NCI-H774 (cell line): ENCODE measurements at places on chromosomes 11 and 22.

DNA sequence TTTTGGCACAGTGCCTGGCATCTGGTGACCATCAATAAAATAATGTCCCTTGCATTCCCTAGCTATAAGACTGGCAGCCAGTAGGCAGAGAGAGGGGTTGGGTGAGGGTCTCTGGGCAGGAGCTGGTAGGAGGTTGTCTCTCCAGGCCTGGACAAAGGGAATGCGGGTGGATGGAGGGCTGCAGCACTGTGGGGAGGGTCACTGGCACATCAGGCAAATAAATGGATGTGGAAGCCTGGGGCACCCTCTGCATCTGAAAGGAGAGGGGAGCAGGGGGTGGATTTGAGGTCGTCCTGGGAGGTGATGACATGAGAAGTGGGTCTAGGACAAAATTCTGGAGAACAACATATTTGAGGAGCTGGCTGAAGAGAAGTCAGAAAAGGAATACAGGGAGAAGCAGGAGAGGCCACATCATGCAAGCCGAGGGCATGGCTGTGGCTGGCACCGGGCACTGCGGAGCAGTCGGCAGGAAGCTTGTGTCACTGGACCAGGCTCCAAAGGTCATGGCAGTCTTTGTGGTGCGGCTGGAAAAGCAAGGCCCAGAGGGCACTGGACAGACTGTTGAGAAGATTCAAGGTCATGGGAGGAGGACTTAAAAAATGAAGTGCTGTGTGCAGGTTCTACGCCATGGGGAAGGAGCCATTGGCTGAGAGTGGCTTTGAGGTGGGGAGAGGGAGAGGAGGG is 36.5 kb upstream of the THY1 start:
- DNase-seq = no peak

GRCh38 chr11:13338019-13338426 is 60.4 kb downstream of the BMAL1 start:
- DNase-seq = no peak

- no peak for DNase-seq
These were observed 22.1 kb upstream of the CTR9 start for GRCh38 chr11:10728789-10729472.

DNA sequence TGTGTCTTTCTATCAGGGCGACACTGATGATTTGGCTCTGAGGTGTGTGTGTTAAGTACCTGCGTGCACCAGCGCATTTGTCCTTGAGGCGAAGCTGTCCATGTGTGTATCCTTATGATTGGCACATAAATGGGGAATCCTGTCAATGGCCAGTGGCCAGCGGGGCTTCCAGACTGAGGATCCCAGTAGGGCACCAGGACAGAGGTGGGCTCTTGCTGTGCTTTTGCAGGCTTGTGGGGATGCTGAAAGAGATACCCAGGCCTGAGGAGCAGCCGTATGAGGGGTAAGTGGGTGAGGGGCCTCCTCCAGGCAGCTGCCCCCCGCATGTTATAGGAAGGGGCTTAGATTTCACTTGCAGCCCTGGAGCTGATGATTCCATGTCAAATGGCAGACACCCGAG is 156.8 kb downstream of the ST3GAL4 start:
- no peak for DNase-seq

GRCh38 chr22:29629903-29630516 is 26.6 kb downstream of the NF2 start:
- no peak for DNase-seq

DNA sequence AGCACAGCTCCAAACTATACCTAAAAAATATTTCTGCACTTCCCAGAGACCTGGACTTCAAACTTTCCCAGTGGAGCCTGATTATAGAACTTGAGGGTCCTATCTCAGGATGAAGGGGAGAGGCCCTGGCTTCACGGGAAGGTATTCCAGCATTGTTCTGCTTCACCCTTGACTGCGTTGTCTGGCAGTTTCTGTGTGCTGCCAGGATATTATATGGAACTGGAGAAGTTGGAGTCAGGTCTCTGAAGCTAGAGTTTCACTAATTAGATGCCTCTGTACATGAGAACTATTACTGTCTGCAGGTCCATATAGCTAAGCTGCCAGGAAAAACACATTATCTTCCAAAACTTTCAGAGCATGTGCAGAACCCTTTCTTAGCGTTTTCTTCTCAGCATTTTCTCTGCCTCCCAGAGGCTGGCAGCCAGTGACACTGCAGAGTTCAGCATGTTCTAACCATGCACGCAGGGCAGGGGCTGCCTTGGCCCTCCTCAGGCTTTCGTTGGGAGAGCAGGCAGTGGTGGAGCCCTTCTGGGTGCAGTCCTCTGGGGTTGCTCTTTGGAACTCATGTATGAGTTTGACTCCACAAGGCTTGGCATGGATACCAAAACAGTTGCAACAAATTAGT is 99.3 kb downstream of the CWC15 start:
- no peak for DNase-seq

- DNase-seq = no peak
These were observed 466.3 kb downstream of the TBC1D22A start for GRCh38 chr22:47228767-47229166.

DNA sequence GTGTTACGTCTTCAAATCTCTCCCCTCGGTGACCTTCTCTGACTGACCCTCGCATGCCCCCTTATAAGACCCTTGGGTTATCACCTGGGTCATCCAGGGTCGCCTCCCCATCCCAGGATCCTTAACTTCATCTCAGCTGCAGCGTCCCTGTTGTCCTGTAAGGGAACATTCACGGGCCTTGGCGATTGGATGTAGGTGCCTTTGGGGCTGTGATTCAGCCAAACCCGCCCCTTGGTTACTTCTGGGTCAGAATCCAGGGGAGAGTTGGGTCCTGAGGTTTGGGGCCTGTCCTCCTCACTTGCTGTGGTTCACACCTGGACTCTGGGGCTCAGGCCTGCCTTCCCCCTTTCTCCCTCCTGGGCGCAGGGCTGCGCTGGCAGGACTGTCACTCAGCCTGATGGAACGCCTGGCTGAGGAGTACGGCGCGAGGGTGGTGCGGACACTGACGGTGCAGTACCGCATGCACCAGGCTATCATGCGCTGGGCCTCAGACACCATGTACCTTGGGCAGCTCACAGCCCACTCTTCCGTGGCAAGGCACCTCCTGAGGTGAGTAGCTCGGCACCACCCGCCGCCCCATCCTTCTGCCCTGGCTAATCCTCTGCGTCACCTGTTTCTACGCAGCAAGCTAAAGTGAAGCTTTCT is 29.4 kb downstream of the IGHMBP2 start:
- DNase-seq = no peak

- no peak for DNase-seq
These were observed 375.2 kb downstream of the BRD1 start for GRCh38 chr22:49452362-49452946.

DNA sequence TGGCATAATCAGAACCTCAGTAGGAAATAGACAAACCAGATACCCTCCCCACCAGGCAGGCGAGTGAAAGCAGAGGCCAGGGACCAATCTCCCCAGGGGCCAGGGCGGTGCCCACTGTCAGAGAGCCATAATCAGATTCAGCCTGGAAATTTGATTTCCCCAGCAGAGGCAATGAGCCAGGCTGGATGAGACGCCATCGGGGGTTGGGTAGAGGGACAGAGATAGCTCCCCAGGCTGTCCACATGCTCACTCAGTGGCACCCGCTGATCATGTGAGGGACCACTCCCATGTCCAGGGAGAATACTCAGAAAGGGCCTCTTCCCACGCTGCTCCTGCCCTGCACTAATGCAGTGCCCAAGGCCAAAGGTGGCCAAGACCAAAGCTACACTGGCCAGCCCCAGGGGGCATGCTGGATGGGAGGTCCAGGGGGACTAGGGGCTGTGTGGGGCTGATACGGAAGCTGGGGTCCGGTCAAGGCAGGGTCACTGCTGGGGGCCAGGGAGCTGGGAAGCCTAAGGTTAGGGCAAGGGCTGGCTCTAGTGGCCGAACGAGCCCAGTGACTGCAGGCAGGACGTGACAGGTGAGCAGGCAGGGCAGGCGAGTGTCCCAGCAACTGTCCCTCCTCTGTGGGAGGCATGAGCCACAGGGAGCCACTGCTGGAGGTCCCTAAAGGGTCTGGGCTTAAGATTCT is 19.8 kb downstream of the ARVCF start:
- no peak for DNase-seq

- no peak for DNase-seq
These were observed 8.6 kb upstream of the KMT2A start for GRCh38 chr11:118427707-118428106.

- DNase-seq = no peak
These were observed 158.9 kb upstream of the MTNR1B start for GRCh38 chr11:92810423-92811064.

DNA sequence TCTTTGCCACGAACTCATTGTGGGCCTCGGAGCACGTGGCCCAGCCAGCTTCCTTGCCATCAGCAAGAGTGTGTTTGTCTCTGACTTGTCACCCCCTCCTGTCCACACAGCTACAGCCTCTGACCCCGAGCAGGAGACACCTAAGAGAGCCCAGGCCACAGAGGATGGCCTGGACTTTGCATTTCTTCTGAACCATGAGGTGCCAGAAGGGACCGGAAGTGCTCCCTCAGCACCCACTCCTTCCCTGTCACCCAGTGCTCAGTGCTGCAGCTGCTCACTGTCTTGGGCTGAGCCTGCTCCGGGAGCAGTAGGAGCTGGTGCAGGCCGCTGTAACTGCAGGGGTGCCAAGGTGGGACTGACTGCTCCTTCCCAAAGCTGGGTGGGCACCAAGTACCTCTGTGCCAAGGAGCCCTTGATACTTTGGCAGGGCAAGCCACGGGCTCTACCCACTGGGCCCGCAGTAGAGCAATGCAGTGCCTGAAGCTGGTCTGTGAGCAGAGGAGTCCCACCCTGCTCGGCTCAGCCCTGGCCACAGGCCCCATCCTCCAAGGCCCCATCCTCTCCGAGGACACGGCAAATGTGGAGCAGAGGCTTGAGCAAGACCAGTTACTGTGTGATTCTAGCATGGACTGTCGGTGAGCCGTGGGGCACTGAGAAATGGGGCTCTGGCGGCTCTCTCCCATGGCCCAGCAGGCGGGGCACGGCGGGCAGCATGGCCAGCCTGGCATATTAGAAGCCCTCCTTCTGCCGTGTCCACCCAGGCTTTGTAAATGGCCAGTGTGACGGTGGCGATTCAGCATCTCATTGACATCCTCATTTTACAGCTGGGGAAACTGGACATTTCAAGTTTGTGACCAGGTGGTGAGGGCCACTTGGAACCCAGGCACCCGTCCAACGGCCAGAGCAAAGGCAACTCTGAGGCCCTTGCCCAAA is 6.3 kb downstream of the GRK2 start:
- no peak for DNase-seq

- no peak for DNase-seq
These were observed 152.7 kb downstream of the MN1 start for GRCh38 chr22:27648853-27649252.

DNA sequence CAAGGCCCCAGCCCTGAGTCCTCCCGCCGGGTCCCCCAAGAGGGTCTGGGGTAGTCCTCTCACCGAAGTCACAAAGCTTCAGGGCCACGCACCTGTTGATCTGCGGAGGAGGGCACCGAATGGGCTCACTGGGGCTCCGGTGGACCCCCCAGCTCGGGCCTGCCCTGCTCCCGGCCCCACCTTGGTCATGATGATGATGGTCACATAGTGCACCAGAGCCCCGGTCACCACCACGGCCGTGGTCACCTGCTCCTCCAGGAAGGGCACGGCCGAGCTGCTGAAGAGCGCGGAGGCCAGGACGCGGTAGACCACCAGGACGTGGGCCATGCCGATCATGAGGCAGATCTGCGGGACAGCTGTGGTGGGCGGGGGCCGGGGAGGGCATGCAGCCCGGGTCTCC is 13.5 kb upstream of the SIGIRR start:
- no peak for DNase-seq

- no peak for DNase-seq
These were observed 5.5 kb downstream of the PRSS23 start for GRCh38 chr11:86805873-86806310.

GRCh38 chr22:17914474-17914873 is 109.9 kb downstream of the MICAL3 start:
- DNase-seq = no peak
